ENCODE measurements at places on chromosomes 7 and 10. TPM values are rescaled to one million over a fixed set of nuclear protein-coding genes. Genes with fewer than 3 reads are reported as not detected.

AKAP9 gene
- 51.9 TPM for total RNA-seq

- DNase-seq, result no peak
- H3K36me3 ChIP-seq, result no peaks in the 10 kb centered on the region
- H3K4me1 ChIP-seq, result no peaks in the 10 kb centered on the region
- H3K27ac ChIP-seq, result no peak overlapping the region
- H3K4me3 ChIP-seq, result no peak overlapping the region
- H3K27me3 ChIP-seq, result peaks cover 6% of the 10 kb centered on the region
These were observed 31.3 kb upstream of the TCF7L2 start for GRCh38 chr10:112918771-112919170.

GRCh38 chr7:101874028-101874427, 56.6 kb downstream of the CUX1 start:
- H3K4me3 ChIP-seq, result no peak overlapping the region
- no peaks in the 10 kb centered on the region for H3K27me3 ChIP-seq
- no peak overlapping the region for H3K27ac ChIP-seq
- DNase-seq, result no peak
- peaks cover 11% of the 10 kb centered on the region for H3K4me1 ChIP-seq

- no peaks in the 10 kb centered on the region for H3K4me1 ChIP-seq
- H3K36me3 ChIP-seq, result no peaks in the 10 kb centered on the region
- H3K27ac ChIP-seq, result no peak overlapping the region
- no peak overlapping the region for H3K4me3 ChIP-seq
These were observed 244.5 kb downstream of the GATA3 start for GRCh38 chr10:8298896-8299570.

DNA sequence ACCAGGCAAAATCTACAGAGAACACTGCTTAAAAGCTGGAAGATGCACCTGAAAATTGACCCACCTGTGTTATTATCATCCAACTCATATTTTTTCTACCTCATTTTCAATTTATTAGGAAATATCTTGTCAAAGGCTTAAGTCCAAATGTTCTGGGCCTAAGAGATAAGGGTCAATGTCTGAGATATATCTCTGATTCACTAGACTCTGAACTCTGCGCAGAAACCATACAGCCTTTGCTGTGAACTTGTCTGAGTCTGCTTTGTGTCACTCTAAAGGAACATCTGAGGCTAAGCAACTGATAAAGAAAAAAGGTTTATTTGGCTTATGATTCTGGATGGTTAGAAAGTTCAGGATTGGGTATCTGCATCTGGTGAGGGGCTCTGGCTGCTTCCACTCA, 3.7 kb downstream of the PON1 start:
- no peak for DNase-seq
- peaks cover 7% of the 10 kb centered on the region for H3K36me3 ChIP-seq
- no peak overlapping the region for H3K4me3 ChIP-seq
- H3K27me3 ChIP-seq, result peaks cover 12% of the 10 kb centered on the region
- H3K27ac ChIP-seq, result no peak overlapping the region

ATP6V0A4 gene
- 0.21 TPM for total RNA-seq

- no peak for DNase-seq
- H3K27ac ChIP-seq, result no peak overlapping the region
- H3K27me3 ChIP-seq, result peaks cover 57% of the 10 kb centered on the region
- no peak overlapping the region for H3K4me3 ChIP-seq
These were observed 2.7 kb downstream of the HOXA11 start for GRCh38 chr7:27182285-27182841.

Data from natural killer cell treated with Interleukin-12 subunit alpha and Interleukin-12 subunit beta and Interleukin-15 and Interleukin-18, amount 100 ng/mL, for 72 hours (primary cell).